Stimulated activated CD4-positive, alpha-beta T cell treated with anti-CD3 and anti-CD28 coated beads, Interleukin-1b, Interleukin-23, amount 100 ng/mL, for 1 hour (primary cell): ENCODE measurements at places on chromosomes 1 and 21.

DNA sequence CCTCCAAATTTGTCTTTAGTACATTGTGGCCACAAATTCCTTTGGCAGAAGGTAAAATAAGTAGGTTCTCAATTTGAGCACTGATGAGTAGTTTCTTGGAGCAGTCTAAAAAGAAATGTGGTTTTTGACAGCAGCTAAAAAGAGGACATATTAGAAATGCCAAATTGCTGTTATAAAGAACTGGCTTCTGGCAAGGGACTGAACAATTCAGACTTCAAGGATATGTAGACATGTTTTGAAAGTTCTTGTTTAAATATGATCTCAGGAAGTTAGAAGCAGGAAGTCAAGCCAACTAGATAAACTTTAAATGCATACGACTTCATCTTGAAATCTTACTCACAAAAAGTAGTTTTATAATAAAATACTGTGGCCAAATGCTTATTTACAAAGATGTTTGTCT, 18.8 kb downstream of the C1orf52 start:
- DNase-seq = no peak

DNA sequence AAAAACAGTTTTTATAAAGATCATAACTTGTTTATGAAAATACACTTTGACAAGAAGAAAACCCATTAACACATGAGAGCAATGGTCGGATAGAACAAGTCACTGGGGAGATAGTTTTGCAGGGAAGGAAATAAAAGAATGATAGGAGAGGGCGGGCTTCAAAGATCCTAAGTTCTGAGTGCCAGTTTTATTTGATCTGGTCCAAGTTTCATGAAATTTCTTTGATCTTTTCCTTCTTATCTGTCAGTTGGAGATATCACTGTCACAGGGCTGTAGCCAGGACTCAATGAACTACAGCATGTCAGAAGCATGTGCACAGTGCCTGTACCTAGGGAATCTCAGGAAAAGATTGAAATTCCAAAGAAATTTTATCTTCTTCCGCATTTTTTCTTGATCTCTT, 36.5 kb downstream of the CHRM3 start:
- DNase-seq = no peak

- DNase-seq = no peak
Observed at GRCh38 chr1:9843576-9843945, 19.8 kb upstream of the CLSTN1 start.

DNA sequence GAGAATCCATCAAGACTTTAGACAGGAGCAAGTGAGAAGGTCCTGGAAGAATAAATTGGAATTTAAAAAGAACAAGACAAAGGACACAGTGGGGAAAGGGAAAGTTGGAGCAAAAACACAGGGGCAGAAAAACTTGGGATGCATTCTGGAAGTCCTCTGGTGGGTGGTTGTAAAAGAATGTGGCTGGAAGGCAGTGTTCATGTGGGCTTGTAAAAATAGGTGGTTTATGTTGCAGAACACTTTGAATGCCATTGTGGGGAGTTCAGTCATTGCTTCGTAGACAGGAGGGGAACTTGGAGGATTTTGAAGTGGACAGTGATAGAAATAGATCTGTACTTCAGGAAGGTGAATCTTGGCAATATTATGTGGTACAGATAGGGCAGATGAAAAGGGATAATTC, 15.2 kb downstream of the KIF1B start:
- DNase-seq = no peak
